ENCODE measurements at places on chromosomes 16 and 17.

GRCh38 chr17:73747221-73748002 is 103.2 kb upstream of the SDK2 start:
- DNase-seq = no peak

GRCh38 chr16:57485916-57486857 is at the start of gene DOK4:
TSS of gene DOK4 (minus strand) at chr16:57486493. CDS start at chr16:57479507, 6,986 bp downstream.
- DNase-seq = peak; percentile 98

DNA sequence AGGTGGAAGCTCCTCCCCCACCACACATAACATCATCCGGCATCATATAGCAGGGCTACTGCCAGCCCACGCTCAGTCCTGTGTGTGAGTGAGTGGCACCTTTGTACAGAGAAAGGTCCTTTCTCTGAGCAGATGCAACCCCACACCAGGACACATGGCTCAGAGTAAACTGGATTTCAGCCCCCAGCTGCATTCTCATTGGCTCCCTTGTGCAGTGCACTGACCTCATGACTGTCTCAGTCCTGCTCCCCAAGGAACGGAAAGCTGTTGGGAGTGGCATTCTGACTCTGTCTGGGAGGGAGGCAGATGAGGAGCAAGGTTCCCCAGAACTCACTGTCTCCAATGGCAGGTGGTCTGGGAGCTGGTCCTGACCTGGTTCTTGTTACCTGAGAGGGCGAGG is 244.1 kb downstream of the PHKB start:
- DNase-seq = no peak

GRCh38 chr17:38879878-38880665 is 10.2 kb downstream of the LASP1 start:
- peak; percentile 85 for DNase-seq

DNA sequence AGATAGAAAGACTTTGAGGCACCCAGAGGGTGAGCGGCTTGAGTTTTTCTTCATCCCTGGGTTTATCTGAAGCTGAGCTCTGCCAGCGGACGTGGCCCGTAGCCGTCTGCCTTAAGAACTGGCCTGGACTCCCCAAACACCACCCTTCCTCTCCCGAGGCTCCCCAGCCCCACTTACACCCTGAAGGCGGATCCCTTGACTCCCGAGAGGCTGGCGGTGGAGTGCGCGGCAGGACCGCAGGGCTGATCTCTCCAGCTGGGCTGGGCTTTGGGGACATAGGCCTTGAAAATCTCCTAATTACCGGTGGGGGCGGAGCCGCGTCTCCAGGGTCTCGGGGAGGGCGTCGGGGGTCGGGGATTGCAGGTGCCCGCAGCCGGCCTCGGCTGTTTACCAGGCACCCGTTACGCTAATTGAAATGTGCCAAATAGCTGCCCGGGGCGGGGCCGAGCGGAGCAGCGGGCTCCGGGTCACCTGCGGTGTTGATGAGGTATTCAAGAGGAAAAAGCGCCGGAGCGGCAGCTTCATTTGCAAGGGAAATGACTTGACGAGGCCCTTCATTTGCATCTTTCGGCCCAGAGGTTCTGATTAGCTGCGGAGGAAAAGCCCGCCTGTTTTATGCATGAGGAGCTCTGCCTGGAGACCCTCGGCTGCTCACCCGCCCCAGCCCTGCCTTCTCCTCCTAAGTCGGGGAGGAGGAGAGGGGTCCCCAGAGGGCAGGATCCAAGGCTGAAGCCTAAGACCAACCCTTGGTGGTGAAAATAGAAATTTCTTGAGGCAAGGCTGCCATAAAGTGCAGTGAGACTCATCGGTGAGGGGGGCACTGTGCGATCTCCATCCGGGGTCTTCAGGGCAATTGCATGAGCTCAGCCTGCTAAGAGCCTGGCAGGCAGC is 100.7 kb downstream of the MGAT5B start:
- no peak for DNase-seq

DNA sequence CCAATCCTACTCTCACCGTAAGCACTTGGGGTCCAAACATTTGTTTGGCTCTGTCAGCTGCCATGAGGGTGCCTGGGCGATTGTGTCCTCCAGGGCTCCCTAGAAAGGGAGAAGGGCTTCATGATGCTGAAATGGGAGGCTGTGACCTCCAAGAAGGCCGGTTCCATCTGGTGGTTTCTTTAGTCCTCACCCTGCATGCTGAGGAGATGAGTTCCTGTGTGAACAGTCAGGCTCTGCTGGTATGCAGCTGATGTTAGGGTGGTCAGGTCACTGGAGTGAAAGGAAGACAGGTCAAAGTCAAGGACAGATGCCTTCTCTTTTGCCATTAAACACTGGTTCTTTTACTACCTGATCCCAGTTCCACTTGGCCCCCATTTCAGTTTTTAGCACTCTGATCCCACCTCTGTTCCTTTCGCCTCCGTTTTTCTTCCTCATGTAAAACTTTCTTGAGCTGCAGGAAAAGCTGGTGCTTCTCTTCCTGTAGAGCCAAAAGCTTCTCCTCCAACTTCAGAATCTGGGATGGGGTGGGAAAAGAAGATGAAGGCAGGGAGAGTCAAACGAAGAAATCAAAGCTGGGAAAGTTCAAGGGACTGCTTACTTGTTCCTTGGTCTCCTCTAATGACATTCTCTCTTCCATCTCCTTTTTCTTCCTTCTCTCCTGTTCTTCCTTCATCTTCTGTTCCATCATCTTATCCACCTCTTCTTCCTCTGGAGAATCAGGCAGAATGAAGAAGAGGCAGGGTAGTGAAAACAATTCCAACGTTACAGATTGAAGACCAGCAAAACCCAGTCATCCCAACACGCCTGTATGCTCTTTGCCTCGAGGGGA is 1.1 kb downstream of the GPS2 start:
- peak; percentile 61 for DNase-seq

GRCh38 chr16:51019617-51020016 is 131.5 kb downstream of the SALL1 start:
- no peak for DNase-seq

DNA sequence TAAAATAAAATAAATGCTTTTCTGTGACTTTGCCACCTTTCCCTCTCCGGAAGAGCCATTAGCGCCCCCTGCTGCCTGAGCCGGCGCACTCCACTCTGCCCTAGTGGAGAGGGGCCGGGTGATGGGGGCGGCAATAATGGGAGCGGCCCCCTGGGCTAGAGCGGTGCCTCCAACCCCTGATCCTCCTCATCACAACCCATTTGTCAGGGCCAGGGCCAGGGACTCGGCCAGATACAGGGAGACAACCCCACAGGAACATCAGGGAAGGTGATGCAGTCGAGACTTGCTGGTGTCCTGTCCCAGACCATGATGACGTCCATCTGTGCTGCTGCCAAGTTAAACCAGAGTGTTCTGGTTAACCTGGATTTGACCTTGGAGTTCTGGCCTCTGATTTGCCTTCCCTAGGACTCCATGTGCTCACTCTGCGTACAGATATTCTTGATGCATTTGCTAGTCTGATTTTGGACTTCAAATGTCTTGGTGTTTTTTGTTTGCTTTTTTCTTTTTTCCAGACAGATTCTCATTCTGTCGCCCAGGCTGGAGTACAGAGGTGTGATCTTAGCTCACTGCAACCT is 46.1 kb upstream of the BPTF start:
- peak; percentile 58 for DNase-seq

- DNase-seq = no peak
Observed at GRCh38 chr16:50320310-50320709, 48.5 kb downstream of the BRD7 start.

GRCh38 chr17:32746698-32747097 is 130.2 kb downstream of the MYO1D start:
- no peak for DNase-seq

DNA sequence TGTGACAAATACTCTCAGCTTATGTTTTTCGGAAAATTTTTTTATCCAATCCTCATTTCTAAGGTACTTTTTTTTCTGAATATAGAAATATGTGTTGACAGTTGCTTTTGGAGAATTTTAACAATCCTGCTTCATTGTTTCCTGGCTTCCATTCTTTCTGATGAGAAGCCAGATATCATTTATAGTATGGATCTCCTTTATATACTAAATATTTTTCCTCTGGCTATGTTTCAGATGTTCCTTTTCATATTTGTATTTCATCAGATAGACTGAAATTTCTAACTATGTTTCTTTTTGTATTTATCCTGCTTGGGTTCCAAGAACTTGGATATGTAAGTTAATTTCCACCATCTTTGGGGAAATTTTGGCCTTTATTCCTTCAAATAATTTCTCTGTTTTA is 138.9 kb upstream of the CDH11 start:
- no peak for DNase-seq

DNA sequence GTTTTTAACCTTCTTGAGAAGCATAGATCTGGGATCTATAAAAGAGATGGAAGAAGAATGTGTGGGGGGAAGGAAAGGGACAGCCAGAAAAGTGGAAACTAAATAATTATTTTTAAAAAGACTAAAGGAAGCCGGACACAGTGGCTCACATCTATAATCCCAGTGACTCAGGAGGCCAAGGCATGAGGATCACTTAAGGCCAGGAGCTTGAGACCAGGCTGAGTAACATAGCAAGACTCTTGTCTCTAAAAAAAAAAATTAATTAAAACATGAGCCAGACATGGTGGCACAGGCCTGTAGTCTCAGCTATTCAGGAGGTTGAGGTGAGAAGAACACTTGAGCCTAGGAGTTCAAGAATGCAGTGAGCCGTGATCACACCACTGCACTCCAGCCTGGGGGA is 335.1 kb downstream of the GRIN2A start:
- DNase-seq = no peak

DNA sequence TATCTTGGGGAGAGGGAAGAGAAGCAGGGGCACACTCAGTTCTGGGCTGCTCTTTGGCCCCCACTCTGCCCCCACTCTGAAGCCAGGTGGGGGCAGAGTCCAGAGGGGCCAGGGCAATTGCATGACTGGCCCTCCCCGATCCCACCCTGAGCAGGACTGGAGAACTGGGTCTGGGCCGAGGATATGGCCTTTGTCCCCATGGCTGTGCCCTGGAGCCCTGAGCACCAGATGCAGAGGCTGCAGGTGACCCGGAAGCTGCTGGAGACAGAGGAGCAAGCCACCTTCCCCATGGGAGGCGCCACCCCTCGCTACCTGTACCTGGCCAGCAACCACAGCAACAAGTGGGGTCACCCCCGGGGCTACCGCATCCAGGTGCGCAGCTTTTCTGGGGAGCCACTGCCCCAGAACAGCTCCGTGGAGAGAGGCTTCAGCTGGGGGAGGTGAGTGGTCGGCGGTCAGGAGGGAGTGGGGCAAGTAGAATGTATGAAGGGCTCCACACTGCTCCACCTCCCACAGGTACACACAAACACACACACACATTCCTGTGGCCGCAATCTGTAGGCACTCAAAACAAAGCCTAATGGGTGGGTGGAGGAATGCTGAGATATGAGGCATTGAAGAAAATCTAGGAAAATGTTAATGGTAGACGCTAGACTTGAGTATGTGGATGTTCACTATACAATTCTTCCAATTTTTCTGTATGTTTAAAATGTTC is 21.4 kb downstream of the AOC3 start:
- DNase-seq = no peak

- DNase-seq = no peak
Observed at GRCh38 chr17:37788526-37788925, 43.7 kb upstream of the HNF1B start.

- no peak for DNase-seq
Observed at GRCh38 chr16:54921206-54921824, 9.3 kb upstream of the IRX5 start.

DNA sequence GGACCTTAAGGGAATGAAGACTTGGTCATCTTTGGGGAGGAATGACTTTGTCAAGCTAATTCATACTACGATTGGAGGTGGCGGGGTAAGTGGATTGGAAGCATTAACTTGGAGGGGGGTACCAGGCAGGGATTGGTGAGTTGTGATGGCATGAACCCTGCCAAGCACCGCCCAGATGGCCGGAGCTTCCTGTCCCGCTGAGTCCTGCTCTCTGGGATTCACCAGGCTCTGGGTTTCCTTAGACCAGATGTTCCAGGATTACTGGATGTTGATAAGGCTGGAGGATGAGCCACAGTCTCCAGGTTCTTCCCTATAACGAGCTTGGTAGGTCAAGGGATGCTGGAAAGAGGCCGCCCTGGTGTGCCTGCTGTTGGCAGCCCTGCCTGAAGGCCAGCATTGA is 154.9 kb downstream of the SDK2 start:
- no peak for DNase-seq

- DNase-seq = peak; percentile 27
Observed at GRCh38 chr17:6374761-6375312, 60.1 kb downstream of the AIPL1 start.

- no peak for DNase-seq
Observed at GRCh38 chr16:87535855-87536794, 43.3 kb upstream of the ZCCHC14 start.

GRCh38 chr16:3873482-3874173 is 6.9 kb downstream of the CREBBP start:
- no peak for DNase-seq

- no peak for DNase-seq
Observed at GRCh38 chr16:4640572-4641305, 16.1 kb downstream of the MGRN1 start.

GRCh38 chr17:6135996-6136395 is 65.8 kb downstream of the WSCD1 start:
- DNase-seq = no peak

GRCh38 chr17:39648616-39649366 is 11.8 kb downstream of the STARD3 start:
- DNase-seq = no peak

- no peak for DNase-seq
Observed at GRCh38 chr17:27338536-27338985, 44.6 kb downstream of the WSB1 start.

- DNase-seq = no peak
Observed at GRCh38 chr17:4514206-4514605, 15.5 kb downstream of the SPNS2 start.

DNA sequence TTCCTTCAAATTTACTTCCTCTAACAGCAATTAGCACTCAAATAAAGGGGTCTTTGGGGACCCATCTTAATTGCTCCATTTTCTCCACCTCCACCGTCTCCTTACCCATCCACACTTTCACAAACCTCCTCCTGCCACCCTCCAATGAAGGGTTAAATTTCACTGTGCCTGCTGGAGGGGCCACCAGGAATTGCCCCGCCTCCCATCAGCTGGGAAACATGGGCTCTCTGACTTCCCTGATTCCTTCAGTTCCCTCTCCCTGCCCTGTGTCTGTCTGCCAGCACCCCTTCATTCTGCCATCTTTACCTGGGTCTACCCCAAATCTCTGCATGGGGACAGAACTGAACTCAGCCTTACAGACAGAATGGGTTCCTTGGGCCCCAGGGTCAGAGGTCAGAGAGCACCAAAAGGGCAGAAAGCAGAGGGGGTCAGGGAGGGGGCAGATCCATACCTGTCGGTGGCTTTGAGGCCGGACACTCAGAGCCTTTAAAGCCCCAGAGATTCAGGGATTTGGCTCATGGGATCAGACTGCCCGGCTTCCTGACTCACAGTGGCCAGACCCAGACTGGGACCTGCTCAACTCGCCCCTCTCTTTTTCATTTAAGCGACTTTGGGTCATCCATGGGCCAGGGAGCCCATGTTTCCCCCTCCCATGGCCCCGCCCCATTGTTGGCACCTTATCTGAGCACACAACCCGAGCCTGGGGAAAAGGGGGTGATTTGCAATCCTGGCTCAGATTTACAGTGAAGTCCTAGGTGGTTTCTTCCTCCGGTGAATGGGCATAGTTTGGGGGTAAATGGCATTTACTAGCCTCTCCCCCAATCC is 17.6 kb upstream of the SP2 start:
- DNase-seq = no peak
